Activated CD8-positive, alpha-beta memory T cell treated with anti-CD3 and anti-CD28 coated beads for 4 hours (primary cell): ENCODE measurements at places on chromosomes 5 and 9.

GRCh38 chr5:82307451-82307850, 29.3 kb upstream of the RPS23 start:
- DNase-seq: no peak

DNA sequence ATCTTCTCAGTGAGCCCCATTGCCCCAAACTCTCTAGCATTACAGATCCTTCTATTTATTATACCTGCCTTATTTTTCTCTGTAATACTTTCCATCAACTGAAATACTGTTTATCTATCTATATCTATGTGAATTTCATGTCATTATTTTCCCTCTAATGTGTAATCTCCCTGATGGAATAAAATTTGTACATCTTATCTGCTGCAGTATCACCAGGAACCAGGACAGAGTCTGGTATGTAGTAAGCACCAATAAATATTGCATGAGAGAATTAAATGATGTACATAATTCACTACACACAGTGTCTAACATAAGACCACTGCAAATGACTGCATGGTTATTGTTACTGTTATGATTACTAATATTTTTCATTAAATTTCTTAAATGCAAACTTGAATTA, 759.1 kb downstream of the PRELID2 start:
- DNase-seq: no peak

- DNase-seq: no peak
These were observed 241.7 kb downstream of the MCTP1 start for GRCh38 chr5:95043234-95043633.

DNA sequence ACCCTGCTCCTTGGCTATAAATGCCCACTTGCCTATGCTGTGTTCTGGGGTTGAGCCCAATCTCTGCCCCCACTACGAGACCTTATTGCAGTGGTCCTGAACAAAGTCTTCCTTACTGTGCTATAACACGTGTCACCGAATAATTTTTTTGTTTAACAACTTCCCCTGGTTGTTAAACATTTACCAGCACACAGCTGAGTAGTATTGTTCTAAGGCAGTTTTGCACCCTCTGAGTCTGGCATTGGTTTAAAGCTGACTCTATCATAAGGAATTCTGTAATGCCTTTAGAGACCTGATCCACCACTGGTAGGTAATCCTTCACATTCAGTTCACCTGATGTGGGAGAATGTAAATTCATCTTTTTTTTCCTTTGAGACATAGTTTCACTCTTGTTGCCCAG, 25.6 kb upstream of the ANKRD31 start:
- no peak for DNase-seq

DNA sequence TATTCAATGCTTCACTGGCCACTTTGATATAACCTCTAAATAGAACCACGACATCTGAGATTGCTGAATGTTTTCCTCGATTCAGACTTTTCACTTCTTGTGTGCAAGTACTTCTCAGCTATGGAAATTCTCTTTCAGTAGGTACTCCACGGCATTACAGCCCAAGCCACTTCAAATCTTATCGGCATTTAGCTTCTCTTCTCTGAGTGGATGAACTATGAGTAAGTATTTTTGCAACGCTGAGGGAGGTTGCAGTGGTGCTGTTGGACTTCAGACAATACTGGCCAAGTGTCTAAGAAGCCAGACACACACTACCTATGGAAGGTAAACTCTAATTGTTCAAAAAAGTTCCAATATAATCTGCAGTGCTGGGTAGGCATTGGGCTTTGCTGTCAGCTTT, 60.1 kb downstream of the FBN2 start:
- DNase-seq: no peak

GRCh38 chr5:149014571-149015031, 48.3 kb downstream of the SH3TC2 start:
- DNase-seq: no peak

- no peak for DNase-seq
These were observed 985.5 kb downstream of the TLE4 start for GRCh38 chr9:80557256-80557655.

- no peak for DNase-seq
These were observed 190.6 kb downstream of the MPDZ start for GRCh38 chr9:13088720-13089427.

- no peak for DNase-seq
These were observed 5.1 kb upstream of the CEP78 start for GRCh38 chr9:78230761-78231160.
